ENCODE measurements at places on chromosomes 7 and 10. TPM values are rescaled to one million over a fixed set of nuclear protein-coding genes. Genes with fewer than 3 reads are reported as not detected.

DNA sequence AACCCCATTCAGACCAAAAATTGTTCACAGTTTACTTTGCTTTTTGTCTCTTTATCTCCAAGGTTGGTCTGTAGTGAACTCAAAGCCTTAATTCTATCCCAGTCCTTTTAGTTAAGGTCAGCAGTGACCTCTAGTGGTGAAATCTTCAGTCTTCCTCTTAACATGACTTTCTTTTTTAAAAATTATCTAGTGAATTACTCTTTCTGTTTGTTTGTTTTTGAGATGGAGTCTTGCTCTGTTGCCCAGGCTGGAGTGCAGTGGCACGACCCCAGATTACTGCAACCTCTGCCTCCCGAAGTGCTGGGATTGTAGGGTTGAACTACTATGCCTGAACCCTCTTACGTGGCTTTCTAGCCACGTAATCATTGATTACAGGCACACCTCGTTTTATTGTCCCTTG is 25.0 kb downstream of the ZNF487 start:
- DNase-seq, result no peak

GRCh38 chr7:29087840-29088170 is 58.5 kb downstream of the CPVL start:
- DNase-seq, result no peak

DNA sequence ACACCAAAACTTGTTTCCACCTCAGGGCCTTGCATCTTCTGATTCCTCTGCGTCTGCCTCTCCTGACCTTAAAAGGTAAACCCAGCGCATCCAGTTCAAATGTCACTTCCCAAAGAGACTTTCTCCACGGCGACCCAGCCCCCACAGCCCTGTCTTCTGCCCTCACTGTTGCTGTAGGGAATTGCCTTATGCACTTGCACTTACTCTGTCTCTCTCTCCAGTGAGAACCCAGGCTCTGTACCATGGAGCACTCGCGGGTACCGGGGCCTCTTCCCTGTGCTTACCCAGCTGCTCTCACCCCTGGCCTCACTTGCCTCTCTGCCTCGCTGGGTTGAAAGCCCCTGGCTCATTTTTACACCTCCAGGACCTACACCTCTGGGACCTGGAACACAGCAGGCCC is 48.4 kb downstream of the AOC1 start:
- DNase-seq, result no peak

PAPSS2 gene
- total RNA-seq, result 42.9 TPM

- DNase-seq, result peak; percentile 62
Measured at GRCh38 chr7:17408245-17408903, 109.9 kb downstream of the AHR start.

MYO1G gene
- total RNA-seq, result 21.3 TPM

- no peak for DNase-seq
Measured at GRCh38 chr7:80960244-80960795, 41.5 kb upstream of the SEMA3C start.

- no peak for DNase-seq
Measured at GRCh38 chr10:132918617-132919373, 23.6 kb downstream of the CFAP46 start.
